ENCODE measurements at places on chromosomes 6 and 20.

DNA sequence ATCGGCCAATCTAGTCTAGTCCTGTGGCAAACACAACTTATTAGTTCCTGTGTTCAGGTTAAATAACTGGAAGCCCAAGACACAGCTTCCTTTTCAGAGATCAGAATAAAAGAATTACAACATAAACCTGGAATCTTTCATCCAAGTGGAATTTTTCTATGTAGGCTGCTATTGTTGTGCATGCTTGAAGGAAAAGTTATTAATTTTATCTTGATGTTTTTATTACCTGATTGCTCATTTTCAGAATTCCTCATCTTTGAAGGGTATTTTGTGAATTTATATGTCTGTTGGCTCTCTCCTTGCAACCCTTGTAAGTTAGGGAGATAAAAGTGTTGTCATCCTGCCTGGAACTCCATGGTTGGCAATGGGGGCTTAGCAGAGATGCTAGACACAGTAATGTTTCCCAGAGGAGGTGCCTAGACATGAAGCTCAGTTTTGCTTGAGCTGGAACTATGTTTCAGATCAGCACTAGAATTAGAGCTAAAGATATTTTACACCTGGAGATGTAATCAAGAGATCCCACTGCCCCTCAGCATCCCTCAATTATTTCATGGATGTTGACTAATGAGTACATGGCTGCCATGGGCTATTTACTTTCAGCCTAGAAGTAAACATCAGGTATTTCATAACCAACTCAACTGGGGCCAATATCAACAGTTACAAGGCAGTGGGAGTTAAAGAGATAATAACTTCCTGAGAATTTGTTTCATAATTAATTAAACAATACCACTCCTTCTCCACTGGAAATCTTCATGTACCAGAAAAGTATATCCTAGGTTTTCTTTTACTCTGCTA is 367.0 kb upstream of the MARCKS start:
- no peak for DNase-seq

GRCh38 chr6:133408543-133408942 is 167.4 kb downstream of the EYA4 start:
- DNase-seq = no peak

GRCh38 chr6:83558975-83559374 is 46.6 kb downstream of the PRSS35 start:
- no peak for DNase-seq

DNA sequence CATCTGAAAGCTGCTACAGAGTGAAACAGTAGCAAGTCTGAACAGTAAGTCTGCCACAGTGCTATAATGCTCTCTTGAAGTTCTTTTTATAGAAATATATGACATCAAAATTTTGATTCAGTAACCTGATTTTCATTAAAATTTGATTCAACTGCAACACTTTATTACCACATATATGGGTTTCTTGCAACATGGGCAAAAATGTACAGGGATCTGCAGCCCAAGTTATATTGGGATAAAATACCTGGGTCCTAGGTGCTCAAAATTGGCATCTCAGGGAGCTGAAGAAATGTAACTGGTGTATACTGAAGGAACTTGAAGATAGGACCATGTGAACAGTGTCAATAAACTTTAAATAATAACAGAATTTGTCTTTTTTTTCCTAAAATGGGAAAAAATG is 10.8 kb downstream of the ROMO1 start:
- no peak for DNase-seq

DNA sequence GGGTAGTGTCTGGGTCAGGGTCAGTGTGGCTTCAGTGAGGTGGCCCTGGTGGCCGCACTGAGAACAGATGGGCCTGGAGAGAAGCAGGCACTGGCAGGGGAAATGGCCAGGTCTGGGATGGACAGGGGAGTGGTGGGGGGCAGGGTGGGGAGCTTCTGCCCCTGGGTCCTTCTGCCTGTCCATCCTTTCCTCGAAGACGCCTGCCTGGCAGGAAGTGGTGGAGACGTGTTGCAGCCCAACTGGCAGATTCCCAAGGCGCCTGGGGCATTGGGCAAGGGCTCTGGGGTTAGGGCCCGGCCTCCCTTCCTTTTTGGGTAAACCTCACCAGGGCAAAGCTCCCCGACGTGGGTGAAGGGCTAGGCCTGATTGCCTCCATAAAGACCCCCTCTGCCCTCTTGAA is 10.4 kb downstream of the SRC start:
- no peak for DNase-seq

- no peak for DNase-seq
Observed at GRCh38 chr6:170139531-170139930, 151.3 kb downstream of the DLL1 start.

GRCh38 chr20:45867819-45868176 is 10.4 kb downstream of the ZSWIM3 start:
- no peak for DNase-seq

DNA sequence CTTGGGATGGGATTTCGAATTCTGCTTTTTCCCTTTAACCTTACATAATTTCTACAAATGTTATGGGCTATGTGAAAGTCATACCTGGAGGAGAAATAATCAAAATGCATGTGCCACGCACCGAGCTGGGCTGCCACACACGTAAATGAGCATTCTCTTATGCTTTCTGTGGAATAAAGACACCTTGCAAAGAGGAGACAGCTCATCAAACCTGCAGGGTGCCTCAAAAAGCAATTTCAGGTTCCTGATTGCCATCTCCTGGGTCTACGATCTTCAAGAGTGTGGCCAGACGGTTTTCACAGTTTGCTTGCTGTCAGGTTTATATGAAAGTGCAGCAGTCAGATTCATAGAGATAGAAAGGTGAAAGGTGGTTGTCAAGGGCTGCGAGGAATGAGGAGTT is 36.6 kb downstream of the DUSP22 start:
- no peak for DNase-seq

- DNase-seq = no peak
Observed at GRCh38 chr20:13430346-13431002, 208.3 kb downstream of the TASP1 start.

GRCh38 chr6:141726248-141726647 is 406.5 kb upstream of the GJE1 start:
- DNase-seq = no peak

DNA sequence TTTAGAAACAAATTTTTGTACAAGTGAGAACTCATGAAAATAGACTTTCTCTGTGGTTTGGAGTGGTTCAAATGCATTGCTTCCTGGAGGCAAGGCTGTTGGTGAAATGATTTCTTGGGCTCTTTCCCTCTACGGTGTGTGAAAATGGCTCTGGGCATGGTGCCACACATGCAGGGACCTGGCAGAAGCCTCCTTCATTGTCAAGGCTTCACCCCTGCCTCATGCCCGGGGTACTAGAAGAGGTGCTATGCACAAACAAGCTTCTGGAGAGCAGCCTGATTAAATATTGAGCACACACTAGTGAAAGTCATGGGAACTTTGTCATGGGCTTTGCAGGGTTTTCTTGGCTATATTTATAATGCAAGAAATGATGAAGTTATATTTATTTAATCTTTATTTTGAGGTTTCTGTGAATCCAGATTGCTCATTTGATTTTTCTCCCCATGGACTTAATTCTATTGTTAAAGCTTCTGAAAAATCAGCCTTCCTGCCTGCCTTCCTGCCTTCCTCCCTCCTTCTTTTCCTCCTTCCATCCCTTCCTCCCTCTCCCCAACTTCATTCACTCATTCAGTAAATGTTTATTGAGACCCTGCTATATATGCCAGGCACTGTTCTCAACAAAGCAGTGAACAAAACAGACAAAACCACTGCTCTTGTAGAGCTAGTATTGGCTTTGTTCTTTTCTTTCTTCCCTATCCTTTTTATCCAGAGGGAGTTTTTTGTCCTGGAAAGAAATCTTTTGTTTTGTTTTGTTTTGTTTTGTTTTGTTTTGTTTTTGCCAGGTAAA is 21.0 kb downstream of the C6orf89 start:
- no peak for DNase-seq

DNA sequence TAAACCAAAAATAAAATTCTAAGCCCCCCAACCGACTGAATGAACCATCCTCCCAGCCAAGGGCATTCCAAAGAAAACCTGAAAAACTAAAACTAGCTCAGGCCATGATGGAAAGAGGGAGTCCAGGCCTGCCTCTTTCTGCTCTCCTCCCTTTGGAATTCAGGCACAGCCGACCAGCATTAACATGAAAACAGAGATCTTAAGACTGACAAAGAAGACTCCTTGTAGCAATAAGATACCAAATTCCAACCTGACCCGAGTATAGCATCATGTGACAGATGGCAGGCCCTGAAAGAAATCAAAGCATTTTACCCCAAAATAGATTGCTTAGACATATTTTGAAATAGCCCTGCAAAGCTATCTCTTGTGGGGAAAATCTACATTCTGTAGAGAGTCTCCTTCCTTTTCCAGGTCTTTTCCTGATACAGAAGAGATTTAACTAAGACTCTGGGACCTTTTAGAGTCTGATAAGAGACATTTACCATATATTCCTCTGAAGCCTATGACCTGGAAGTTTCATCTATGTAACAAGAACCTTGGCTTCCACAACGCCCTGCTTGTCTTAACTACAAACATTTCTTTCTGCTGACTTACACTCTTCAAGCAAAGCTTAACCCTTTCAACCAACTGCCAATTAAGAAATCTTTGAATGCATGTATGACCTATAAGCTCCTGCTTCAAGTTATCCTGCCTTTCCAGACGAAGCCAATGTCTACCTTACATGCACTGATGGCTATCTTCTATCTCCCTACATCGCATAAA is 22.2 kb upstream of the TXLNB start:
- DNase-seq = no peak

GRCh38 chr20:1646975-1647431 is 10.6 kb downstream of the SIRPG start:
- no peak for DNase-seq

DNA sequence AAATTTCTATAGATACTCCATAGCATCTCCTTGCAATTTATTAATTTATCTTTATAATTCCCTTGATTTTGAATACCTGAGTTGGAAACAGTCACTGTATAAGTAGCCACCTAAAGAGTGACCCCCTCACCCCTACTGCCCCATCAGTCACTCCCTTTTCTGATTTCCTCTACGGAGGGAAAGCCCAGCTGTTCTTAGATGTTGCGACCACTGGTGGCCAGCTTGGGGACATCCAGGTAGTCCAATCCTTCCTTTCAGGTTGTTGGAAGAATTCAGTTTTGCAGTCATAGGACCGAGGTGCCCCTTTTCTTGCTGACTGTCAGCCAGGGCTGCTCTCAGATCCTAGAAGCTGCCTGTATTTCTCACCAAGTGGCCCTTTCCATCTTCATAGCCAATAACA is 87.8 kb downstream of the BMP6 start:
- DNase-seq = no peak

DNA sequence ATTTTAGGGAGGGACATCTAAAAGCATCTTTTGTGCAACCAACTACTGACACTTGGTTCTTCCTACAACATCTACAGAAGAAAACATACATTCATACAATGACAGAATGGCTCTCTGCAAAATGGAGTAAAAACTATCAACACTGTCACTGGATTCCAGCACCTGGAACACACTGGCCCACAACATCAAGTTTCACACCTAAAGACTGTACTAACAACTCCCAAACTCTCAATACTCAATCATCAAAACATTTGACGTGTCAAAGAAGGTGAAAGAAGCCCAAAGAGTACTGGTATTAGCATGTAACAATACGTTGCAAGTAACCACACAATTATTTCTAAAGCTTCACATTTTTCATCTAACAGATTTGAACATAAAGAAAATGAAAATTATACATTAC is 2.1 kb downstream of the CPNE1 start:
- no peak for DNase-seq

GRCh38 chr20:35837577-35838195 is 65.9 kb downstream of the PHF20 start:
- DNase-seq = no peak

DNA sequence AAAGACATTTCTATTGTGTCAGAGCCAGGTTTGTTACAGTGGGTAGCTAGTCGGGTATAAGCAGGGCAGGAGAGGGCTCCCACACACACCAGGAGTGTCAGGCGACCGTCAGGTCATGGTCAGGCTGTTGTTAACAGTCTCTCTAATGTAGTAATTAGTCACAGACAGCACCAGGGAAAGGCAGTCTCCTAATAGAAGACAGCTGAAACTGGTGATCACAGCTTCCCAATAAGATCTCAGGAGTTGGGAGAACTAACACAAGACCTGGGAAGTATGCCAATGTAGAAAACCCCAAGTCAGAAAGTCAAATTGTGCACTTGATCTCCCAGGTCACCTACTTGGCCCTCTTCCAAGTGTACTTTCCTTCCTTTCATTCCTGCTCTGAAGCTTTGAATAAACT is 53.0 kb upstream of the GPR6 start:
- DNase-seq = no peak

DNA sequence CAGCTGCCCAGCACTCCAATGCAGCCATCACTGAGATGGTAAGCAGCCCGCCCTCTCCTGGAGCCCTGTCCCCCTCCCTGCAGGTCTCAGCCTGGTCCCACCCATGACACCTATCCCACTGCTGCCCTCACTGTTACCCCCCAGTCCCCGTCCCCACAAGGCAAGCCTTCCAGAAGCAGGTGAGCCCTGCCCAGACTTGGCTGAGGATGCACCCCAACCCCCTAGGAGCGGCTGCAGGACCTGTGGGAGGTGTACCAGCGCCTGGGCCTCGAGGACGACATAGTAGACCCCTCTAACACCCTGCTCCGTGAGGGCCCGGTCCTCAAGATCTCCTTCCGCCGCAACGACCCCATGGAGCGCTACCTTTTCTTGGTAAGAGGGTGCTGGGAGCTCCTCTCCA is 9.2 kb downstream of the FGD2 start:
- no peak for DNase-seq

DNA sequence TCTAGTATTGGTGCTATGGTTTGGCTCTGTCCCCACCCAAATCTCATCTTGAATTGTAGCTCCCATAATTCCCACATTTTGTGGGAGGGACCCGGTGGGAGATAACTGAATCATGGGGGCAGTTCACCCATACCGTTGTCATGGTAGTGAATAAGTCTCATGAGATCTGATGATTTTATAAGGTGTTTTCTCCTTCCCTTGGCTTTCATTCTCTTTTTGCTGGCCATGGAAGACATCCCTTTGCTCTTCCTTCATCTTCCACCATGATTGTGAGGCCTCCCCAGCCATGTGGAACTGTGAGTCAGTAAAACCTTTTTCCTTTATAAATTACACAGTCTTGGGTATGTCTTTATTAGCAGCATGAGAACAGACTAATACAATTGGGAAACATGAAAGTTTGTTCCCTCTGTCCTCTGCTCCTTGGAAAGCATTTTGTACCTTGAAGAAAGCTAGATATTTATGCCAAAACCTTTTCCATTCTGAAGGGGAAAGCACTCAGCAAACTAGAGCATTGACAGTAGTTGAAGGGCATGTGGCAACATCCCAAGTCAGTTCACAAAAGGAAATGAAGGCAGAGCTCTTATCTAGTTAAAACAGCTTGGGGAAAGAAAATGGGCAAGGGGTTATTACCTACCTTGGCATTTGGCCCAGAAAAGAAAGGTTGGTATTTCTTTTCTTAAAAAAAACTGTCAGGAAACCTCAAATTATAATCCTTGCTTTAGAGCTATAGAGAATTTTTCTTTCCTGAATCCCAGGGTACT is 10.7 kb upstream of the TNFAIP3 start:
- DNase-seq = no peak

GRCh38 chr6:85112540-85112939 is 337.3 kb upstream of the NT5E start:
- no peak for DNase-seq
